ENCODE measurements at places on chromosomes 11 and 22.

DNA sequence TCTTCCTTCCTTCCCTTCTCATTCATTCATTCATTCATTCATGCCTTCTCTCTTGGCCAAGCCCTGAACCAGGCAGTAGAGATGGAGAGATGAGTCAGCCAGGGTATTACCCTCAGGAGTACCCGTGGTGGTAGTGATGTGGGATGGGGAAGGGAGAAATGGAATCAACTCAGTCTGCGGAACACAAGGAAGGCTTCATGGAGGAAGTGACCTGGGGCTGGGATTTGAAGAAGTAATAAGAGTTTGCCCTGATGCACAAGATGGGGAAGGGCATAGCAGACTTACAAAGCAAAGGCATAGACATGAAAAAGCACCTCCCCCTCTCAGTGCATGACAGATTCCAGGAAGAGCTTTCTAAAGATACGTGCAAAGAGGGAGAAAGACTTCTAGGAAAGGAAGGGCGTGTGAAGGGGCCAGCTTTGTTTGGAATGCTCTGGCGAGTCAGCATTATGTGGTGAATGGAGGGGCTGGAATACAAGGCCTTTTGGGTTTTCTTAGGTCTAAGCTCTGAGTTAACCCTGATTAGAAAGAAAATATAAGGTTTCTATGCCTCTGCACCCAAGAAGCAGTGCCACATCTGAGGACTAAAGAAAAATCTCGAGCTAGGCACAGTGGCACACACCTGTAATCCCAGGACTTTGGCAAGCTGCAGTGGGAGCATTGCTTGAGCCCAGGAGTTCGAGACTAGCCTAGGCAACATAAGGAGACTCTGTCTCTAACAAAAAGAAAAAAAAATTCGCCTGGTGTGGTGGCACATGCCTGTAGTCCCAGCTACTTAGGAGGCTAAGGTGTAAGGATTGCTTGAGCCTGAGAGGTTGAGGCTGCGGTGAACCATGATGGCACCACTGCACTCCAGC lies 36.4 kb upstream of the ACER3 start:
- DNase-seq = no peak

GRCh38 chr11:10606536-10607208 lies 38.2 kb upstream of the LYVE1 start:
- no peak for DNase-seq

DNA sequence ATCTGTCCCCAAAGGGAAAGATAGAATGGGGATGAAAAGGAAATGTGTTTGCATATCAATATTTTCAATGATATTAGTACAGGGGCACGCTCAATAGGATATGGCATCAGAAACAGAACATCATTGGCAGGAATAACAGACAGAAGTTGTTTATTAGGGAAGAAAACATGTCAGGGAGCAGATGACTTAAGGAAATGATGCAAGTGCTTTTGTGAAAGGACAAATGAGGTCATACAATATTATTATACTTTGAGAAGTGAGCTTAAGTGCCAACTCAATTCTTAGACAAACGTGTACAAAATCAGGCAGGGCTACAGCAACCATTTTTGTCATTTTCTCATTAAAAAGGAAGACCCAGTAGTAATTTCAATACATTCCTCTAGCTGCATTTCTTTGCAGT lies 388.4 kb downstream of the SOX6 start:
- no peak for DNase-seq

- peak; percentile 91 for DNase-seq
These were observed 10.7 kb downstream of the DAGLA start for GRCh38 chr11:61690706-61691379.

- peak; percentile 14 for DNase-seq
These were observed 42.6 kb downstream of the SC5D start for GRCh38 chr11:121334973-121335710.

- no peak for DNase-seq
These were observed 86.1 kb upstream of the ZBED5 start for GRCh38 chr11:10943968-10944367.

DNA sequence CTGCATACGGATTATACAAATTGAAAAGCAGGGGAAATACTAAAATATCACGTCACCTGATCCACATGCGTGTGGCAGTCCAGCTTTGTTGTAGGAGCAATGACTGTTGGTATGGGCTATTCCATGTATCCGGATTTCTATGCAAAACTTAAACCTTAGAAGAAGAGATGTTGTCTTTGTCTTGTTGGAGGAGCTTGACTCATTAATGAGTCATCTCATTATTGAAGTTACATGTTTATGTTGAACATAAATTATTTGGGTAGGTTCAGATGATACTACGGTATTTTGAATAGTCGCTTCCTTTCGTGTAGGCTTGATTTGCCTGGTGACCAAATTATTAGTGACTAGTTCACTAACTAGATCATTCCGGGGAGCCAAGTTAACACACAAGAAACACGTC lies 806 bp upstream of the SAAL1 start:
- no peak for DNase-seq

GRCh38 chr11:3107608-3108182 lies 50.5 kb upstream of the CARS1 start:
- no peak for DNase-seq

DNA sequence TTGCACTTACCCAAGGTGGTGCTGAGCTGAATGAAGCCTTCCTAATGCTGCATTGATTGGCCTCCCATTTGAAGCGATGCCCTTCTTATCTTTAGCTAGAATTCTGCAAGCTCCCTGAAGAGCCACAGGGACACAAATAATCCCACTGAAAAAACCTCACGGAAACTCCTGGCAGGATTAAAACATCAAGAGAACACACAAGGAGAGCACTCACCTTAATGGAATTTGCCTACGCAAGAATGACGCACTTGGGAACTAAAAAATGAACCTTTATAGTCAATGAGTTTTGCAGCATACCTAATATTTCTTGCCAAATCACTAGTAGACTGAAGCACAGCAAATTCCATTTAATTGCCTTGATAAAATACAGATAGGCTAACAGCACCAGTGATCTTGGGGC lies 232.8 kb upstream of the UBASH3B start:
- no peak for DNase-seq

DNA sequence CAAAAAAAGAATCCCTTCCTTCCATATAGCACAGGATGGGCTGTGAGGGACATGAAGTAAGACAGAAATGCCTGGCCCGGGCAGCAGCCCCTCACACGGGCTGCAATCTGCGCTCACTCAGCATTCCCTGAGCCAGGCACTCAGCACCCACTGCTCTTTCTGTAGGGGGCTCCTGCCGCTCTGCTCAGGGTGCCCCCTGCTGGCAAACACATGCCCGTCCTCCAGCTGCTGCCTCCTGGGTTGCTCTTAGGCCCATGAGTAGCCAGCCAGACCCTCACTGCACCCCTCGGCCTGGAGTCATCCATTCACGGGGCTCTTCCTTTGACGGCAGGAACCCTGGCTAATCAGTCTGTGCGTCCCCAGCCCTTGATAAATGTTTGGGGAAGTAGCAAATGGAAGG lies 6.9 kb downstream of the MCAT start:
- no peak for DNase-seq

GRCh38 chr22:48940266-48941032 lies 887.2 kb downstream of the BRD1 start:
- no peak for DNase-seq

DNA sequence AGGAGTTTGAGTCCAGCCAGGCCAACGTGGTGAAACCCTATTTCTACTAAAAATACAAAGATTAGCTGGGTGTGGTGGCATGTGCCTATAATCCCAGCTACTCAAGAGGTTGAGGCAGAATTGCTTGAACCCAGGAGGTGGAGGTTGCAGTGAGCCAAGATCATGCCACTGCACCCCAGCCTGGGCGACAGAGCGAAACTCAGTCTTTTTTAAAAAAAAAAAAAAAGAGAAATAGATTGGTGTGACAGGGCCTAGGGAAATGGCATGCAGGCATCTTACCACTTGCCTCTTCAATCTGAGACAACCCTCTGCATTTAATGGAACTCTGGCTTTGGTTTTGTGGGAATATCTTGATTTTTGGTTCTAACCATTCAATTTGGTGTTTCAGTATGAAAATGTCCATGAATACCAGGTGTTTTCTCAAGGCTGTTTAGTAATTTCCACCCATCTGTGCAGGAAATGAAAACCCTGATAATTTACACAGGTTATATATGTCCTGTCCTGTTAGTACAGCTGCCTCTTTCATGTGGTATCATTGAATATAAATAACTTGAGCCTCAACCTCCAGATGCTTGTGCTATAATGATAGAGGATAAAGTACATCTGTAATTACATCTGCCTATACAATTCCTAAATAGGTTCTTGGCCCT lies 8.4 kb downstream of the XBP1 start:
- no peak for DNase-seq

DNA sequence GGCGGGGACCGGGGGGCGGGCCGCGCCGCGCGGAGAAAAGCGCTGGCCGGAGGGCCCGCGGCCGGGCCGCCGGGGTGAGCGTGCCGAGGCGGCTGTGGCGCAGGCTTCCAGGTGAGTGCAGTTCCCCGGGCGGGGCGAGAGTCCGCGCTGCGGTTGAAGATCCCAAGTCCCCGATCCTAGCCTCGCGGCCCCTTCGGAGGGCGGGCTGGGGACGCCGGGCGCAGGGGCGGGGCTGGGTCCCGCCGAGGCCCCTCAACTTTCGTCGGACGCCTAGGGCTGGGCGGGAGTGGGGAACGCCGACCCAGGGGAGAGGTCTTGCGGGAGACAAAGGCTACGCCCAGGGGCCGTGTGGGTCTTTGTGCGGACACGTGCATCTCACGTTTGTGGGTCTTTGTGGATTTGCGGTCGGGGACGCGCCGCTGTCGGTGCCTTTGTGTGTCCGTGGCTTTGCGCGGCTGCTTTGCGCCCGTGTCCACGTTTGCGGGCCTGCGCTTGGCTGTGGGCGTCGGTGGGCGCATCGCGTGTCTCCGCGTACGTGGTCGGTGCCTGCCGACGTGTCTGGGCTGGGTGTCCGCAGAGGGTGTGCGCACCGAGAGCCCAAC lies at the start of gene TSKU:
TSS of gene TSKU (plus strand) at position 63 of the 602 bp plus-strand sequence. CDS start 12,261 bp downstream, outside the sequence.
- DNase-seq = peak; percentile 31

- no peak for DNase-seq
These were observed 2069.3 kb upstream of the RAG2 start for GRCh38 chr11:38667359-38667758.

GRCh38 chr11:1498262-1498661 lies 11.7 kb upstream of the MOB2 start:
- no peak for DNase-seq

DNA sequence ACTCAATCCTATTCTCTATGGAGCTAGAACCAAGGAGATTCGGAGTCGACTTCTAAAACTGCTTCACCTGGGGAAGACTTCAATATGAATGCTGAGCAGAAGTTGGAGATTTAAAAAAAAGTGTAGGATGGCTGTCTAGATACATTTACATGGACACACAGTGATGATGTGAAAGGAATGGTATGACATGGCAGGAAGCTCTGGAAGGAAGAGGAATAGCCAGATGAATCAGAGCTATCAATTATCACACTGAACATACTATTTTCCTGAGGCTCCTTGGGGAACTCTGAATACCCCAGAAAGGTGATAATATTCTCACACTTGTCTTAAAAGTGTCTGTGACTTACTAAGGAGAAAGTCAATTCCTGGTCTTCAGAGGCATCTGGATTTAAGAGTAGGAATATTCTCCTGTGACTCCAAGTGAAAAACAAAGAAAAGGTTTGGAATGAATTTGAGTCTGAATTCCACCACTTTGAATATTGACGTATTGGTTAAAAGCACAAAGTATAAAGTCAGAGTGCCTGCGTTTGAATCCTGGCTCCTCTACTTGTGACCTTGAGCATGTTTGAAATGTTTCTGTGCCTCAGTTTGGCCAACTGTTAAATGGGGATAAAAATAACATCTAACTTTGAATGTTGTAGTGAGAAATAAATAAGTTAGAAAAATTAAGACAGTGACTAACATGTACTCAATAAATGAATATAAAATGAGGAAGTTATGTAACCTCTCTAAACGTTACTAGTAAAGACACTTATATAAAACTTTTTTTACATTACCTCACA lies 1.3 kb downstream of the OR52D1 start:
- no peak for DNase-seq

- no peak for DNase-seq
These were observed 19.5 kb downstream of the TSPAN32 start for GRCh38 chr11:2321311-2321683.

DNA sequence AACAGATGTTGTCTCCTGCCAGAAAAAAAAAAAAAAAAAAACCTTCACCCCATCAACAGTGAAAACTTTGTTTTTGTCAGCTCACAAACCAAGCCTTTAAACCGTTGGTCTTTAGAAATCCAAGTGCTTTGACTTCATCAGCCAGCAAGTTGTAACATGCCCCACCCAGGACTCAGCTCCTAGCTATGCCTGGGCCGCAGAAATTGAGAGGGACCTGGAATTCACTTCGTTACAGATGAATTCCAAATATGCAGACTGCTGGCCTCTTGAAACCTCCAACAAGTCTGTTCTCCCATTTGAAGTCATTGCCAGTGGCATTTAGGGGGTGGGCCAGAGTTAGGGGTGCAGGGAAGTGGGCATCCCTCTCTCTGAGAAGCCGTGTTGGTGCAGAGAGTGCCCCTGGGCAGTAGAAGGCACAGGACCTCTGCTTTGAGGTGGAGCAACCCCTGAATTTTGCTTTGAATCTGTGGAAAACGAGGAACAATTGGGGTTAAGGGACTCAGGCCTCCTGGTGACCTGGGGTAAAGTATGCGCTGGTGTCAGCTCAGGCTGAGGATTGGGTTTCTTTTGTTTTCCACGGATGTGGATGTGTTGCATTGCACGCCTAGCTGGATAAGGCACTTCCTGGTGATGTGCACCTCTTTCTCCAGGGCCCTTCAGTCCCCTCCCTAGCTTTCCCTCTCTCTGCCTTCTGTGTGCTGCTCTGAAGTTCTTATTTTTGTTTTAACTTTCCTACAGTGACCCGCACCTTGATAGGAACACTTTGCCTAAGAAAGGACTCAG lies 109.5 kb downstream of the DBX1 start:
- DNase-seq = peak; percentile 15

DNA sequence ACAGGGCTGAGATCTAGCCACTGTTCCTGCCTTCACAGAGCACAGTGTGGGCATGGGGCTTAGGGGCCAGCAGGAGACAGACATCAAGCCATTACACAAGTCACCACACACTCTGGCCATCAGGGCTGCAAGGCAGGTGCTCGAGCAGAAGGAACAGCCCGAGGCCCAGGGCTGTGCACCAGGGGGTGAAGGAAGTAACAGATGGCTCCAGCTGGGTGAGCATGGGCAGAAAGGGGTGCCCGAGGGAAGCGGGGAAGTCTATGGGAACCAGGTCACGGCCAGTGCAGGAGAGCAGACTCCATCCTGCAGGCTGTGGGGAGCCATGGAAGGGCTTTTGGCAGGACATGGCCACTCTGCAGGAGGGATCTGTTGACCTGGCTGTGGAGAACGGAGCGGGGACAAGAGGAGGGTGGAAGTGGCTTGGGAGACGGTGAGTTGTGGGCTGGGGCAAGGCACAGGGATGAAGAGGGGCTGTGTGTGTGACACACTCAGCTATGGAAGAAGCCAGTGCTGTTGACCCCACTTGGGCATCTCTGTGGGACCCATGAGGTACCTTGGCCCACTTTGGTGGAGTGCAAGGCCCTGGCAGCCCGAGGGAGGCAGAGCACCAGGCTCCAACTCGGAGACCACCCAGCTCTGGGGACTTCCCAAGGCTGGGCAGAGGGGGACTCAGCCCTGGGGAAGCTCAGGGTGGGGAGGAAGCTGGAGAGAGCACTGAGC lies 3.6 kb downstream of the C11orf68 start:
- DNase-seq = no peak

All from NCI-H1105 treated with DMSO at 0.1 percent for 48 hours (cell line).